NCI-H2029 (cell line): ENCODE measurements at places on chromosomes 7 and 10.

DNA sequence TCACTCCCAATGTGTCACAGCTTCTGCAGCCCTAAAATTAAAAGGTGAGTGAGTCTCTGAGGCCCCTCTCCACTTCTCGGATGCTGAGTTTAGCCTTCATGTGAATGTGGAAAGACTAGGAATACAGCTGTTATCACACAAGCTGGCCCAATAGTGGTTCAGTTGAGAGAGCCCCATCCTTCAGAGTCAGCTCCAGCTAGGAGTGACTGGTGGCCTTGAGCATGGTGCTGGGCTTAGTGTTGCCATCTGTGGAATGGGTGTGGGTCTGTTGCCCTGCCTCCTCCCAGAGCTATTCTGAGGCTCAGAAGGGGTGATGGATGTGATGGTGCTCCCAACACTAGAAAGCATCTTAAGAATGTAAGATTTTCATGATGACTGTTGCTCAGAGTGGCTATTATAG, 55.8 kb downstream of the FIGNL1 start:
- DNase-seq = no peak

DNA sequence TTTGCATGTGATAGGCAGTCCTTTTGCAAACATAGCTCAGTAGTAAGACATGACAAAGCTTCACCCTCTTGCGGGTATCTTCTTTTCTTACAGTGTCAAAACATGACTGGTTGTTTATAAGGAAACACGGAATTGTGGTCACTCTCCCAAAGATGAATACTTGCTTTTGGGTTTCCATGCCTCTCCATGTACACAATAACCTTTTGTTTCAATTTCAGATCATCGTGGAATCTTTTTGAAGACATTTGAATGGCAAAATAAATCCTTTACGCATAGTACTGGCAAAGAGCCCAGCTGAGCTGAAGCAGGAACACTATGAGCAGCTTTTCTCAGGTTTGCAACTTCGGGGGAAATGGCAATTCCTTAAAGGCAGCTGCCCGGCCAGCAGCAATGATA, 156.8 kb upstream of the FRMD4A start:
- no peak for DNase-seq

DNA sequence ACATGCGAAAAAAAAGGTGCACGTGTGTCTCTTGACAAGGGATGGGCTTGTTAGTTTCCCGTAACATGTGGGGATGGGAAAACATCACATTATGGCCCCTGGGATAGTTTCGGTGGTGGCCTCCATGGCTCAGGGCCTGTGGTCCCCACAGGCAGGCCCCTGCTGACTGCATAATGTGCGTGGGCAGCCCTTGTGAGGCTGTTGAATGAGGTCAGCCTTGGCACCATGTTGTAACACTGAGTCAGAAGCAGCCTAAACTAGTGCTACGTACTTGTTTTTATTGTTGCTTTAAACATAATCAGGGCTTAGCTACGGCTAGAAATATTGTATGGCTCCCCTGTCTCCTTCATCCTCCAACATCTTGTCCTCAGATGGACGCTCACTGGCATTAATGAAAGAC, 80.6 kb downstream of the BEND7 start:
- DNase-seq = no peak

DNA sequence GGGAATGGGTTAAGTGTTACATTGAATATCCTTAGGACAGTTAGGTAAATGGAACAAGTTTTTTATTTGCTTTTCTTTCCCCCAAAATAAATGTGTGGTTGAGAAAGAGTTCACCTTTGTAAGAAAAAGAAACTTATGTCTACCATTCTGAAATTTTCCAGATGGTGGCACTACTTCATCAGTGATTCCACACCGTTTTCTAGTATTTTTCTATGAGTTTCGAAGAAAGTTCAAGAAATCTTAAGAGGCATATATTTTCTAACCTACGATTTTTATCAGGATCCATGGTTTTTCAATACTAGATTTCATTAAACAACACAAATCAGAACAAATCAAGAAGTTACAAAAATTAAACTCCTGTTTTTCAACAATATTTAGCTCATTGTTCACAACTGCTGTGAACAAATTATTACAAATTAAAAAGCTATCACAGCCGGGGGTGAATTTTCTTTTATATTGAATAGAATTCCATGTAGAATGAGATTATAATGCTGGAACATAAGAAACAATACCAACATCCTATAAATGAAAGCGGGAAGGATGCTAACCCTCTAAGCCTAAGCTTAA, 163.1 kb upstream of the NPVF start:
- DNase-seq = no peak

DNA sequence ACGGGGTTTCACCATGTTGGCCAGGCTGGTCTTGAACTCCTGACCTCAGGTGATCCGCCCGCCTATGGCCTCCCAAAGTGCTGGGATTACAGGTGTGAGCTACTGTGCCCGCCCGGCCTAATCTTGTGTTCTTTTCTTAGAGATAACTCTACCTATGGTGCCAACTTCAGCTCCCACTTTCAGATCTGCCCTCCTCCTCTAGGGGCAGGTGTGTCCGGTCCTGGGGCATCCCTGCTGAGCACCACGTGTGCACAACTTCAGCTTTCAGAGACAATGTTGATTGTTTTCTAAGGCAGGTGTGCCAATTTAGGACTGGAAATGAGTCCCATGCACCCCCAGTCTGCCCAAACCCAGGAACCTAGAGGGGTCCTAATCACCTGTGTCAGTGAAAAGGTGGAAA, 18.5 kb upstream of the FXYD4 start:
- no peak for DNase-seq

- no peak for DNase-seq
Measured at GRCh38 chr10:103139803-103140202, 53.3 kb downstream of the NT5C2 start.

DNA sequence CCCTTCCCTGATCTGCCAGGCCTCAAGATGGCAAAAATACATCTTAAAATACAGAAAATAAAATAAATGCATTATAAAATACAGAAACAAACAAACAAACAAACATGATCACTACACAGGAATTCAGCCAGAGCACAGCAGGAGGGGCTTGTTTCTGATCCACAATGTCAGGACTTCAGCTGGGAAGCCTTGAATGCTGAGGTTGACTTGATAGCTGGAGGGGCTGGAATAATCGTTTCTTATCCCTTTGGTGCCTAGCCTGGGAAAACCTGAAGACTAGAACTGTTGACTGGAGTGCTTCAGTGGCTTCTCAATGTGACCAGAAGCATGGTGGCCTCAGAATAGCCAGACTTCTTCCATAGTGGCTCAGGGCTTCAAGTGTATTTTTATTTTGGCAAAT, 9.2 kb upstream of the MARVELD1 start:
- DNase-seq = no peak

DNA sequence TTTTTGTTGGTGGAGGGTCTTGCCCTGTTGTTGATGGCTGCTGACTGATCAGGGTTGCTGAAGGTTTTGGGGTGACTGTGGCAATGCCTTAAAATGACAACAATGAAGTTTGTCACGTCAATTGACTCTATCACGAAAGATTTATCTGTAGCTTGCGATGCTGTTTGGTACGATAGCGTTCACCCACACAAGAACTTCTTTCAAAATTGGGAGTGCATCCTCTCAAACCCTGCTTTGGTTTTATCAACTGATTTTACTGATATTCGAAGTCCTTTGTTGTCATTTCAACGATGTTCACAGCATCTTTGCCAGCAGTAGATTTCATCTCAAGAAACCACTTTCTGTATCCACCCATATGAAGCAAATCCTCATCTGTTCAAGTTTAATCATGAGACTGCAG, 26.0 kb downstream of the NAMPT start:
- no peak for DNase-seq

DNA sequence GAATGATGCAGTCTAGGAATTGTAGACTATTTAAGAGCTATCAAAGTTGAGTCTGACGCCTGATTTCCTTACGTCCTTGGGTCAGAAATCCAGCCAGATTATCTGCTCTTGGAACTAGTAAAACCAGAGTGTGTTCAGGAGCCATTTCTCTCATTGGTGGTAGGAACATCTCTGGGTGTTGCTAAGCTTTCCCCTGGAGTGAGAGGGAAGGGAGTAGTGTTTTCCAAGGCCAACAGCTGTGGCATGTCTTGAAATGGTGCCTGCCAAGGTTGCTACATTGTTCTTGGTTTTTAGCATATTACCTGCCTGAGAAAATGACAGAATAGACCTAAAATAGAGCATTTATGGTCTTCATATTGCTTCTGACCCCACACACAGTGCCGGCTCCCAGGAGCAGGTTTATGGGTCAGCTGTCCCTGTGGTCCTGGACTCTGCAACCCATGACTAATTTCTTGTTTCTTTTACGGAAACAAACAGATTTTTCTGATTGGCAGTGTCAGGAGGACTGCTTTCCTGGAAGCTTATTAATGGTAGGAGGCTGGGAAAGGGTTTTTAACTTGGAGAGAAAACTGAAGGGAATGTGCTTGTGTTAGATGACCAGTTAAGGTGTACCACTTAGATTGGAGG, 17.5 kb downstream of the GBF1 start:
- DNase-seq = no peak

DNA sequence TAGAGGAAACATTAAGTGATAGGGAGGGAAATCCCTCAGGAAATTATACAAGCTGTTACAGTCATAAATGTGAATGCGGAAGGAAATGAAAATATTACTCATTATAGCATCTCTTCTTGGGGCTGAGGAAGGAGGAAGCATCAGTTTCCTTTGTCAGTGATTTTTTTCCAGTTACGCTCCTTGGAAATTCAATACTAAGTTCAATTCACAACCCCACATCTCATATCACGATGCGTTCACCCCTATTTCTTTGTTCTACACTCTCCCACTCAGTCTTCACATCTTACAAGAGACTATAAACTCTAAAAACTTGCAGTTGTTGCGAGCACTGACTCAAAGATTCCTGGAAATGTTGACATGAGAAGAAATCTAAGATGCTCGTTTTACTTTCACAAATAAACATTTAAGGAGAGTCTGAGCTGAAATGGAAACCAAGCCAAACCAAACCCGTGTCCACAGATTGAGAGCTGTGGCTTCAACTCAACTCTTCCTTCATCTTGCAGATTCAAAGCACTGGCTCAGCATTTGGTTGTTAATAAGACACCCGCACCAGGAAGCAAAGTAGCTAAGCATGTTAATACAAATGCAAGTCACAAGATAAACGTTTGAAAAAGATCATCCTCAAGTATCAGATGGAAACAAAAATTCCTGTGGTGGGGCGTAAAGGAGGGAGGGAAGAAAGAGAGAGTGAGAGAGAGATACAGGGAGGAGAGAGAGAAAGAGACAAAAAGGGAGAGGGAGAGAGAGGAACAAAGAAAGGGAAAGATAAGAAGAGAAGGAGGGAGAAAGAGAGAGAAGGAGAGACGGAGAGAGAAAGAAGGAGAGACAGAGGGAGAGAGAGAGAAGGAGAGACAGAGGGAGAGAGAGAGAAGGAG, 150.0 kb upstream of the RSU1 start:
- DNase-seq = no peak

GRCh38 chr10:108454224-108454623, 1289.7 kb upstream of the SORCS1 start:
- no peak for DNase-seq

DNA sequence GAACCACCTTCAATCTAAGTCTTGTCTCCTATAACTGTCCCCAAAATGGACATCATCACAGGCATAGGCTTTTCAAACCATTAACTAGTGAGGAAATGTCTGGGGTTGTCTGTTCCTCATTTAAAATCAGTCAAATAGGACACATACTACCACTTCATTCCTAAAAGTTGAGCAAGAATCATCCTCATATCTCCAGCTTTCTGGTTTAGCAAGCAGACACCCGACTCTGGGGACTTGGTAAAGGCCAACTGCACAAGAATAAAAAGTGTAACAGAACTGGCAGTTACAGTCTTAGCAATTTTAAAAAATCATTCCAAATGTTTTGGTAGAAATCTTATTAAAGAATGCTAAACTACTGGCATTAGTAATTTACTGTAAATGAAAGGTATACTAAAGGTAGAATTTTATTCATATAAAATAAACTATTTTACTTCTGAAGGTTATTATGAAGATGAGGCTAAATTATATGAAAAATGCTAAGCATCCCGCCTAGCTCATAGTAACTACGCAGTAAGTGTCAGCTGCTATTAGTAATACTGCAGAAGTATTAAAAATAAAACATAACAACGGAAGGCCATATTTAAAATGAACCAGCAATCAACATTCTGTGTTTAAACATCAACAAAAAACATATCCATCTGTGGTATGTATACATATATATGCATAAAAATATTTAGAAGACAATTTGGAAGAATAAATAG, 60.8 kb downstream of the ZNF438 start:
- DNase-seq = no peak

- no peak for DNase-seq
Measured at GRCh38 chr7:45067582-45067981, 21.2 kb downstream of the NACAD start.

DNA sequence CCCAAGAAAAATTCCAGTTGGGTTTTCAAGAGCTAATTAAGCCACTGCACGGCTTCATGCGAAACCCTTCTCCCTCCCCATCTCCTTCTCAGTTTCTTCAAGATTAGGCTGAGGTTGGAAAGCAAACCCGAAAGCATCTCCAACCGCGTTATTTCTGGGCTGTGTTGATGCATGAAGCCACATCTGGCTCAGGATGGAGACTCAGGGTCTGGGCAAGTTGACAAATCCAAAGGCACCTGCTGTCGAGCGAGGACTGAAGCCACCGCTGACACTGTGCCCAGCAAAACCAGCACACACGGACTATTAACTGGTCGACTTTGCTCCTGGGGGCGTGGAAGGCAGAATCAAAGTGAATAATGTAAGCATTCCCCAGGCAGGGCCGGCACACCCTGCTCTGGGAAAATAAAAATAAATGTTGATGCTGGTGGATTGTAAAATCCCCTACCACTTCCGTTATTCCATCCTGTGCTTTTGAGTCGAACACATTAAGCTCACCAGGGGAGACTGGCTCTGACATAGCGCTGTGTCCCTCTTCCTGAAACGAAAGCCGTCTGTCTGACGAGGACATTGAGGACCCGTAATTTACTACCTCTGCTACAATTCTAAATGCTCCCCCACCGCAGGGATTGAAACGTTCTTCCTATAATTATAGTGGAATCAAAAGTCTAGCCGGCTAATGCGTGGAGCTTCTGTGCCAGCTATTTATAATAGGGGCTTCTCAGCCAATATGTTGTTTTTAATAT, 269.8 kb downstream of the ADARB2 start:
- DNase-seq = peak; percentile 59

- no peak for DNase-seq
Measured at GRCh38 chr10:97347317-97347716, 12.8 kb upstream of the FRAT2 start.
